ENCODE measurements at places on chromosomes 5 and 9. TPM values are rescaled to one million over a fixed set of nuclear protein-coding genes. Genes with fewer than 3 reads are reported as not detected.

DNA sequence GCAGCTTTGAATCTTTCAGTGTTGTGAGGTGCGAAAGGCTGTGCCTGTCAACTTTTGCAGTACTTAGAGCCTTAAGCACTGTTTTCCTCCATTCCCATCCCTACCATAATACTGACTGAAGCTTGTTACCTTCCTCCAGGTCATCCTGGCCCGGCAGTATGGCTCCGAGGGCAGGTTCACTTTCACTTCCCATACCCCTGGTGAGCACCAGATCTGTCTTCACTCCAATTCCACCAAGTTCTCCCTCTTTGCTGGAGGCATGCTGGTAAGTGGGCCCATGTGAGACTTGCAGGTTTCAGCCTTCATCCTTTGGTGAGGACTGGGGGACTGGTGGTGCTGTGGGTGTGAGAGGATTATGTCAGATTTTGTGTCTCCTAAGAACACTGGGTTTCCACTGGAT, 1.5 kb downstream of the TMED9 start:
- no peak for DNase-seq

- no peak for DNase-seq
Observed at GRCh38 chr9:87083986-87084385, 136.7 kb upstream of the GAS1 start.

GRCh38 chr5:160367885-160368284, 2.5 kb downstream of the C1QTNF2 start:
- no peak for DNase-seq

GRCh38 chr5:177123789-177124485, 9.6 kb upstream of the NSD1 start:
- no peak for DNase-seq

DNA sequence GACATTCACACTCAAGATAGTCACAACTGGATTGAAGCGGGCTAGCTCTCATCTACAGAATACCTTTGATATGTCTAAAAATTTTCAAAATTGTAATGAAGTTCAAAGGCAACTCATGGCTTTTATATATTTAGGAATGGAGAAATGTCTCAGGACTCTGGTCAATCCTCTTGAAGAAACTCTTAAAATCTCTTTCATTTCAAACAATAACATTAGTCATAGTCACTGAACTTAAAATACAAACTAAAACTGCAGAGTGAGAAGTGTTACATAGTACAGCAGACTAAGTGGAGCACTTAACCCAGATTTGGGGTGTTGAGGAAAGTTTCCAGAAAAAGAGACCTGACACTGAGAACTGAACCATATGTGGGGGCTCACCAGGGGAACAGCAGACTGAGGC, 20.7 kb downstream of the FANCC start:
- DNase-seq = no peak

DNA sequence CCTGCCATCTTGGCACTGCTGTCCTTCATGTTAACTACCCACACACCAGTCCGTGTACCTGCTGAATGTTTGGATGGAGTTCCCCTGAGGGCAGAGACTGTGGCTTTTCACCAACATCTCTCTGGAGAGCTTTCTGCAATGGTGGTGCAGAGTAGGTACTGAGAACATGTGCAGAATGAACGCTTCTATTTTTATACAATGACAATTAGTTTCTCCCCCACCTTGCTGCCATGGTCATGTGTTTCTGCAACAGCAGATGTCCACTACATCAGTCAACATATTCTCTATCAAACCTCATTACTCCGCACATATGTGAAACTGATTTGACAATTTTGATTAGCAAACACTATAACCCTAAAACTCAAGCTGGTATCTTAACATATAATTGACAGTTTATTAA, 14.5 kb downstream of the PTCH1 start:
- DNase-seq = no peak

DNA sequence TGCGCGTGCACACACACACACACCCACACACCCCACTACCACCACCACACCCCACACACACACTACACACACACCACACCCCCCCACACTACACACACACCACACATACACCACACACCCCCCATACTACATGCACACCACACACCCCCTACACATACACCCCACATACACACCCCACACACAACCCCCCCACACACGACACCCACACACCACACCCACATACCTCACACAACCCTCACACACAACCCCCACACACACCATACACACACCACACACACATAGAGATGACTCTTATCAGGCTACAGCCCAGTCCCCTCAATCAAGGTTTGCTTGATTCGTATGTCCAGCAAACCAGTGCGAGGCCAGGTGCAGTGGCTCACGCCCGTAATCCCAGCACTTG, 25.7 kb downstream of the SLC46A2 start:
- DNase-seq = no peak

DNA sequence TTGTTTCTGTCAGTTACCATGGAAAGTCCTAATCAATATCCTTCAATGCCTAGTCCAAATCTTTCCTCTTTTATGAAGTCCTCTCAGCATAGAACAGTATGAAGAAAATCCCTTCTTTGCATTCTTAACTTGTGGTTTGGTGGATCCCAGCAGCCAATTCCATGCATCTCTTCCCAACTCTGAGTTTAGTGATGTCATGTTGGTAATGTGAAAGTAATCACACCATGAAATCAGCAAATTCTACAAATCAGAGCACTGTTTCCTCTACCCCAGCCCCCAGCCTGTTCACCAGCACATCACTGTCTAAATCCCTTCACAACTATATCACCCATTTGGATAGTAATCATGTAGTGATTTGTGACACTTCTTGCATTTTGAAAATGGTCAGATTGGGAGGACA, 4.7 kb upstream of the C1QTNF2 start:
- DNase-seq = no peak

- no peak for DNase-seq
Observed at GRCh38 chr9:113231701-113232100, 10.4 kb downstream of the SLC31A1 start.

DNA sequence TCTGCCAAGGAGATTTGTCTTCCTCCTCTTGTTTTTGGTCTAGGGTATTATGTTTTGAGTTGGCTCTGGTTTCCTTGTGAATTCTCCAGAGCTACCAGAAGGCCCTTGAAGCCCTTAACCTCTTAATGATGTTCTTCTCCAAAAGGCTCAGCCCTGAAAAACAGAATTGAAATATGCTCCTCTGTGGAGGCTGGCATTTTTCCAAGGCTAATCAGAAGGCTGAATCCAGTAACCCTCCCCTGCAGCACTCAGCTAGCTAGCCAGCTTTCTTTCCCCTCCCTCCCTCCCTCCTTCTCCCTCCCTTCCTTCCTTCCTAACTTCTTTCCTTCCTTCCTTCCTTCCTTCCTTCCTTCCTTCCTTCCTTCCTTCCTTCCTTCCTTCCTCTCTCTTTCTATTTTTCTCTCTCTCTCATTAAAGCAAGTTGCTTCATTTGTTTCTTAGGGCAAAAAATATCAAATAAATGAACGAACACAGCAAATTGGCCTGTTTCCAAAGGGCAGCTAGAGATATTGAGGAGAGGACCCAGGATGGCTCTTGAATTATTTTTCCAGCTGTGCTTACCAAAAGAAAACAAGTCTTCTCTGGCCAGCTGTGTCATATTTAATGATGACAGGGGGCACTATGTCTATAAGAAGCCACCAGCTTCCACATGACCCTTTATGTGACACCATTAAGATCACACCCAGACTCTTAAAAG, 38.7 kb downstream of the JAKMIP2 start:
- no peak for DNase-seq

GRCh38 chr5:43420241-43420640, 8.1 kb upstream of the CCL28 start:
- DNase-seq = no peak

DNA sequence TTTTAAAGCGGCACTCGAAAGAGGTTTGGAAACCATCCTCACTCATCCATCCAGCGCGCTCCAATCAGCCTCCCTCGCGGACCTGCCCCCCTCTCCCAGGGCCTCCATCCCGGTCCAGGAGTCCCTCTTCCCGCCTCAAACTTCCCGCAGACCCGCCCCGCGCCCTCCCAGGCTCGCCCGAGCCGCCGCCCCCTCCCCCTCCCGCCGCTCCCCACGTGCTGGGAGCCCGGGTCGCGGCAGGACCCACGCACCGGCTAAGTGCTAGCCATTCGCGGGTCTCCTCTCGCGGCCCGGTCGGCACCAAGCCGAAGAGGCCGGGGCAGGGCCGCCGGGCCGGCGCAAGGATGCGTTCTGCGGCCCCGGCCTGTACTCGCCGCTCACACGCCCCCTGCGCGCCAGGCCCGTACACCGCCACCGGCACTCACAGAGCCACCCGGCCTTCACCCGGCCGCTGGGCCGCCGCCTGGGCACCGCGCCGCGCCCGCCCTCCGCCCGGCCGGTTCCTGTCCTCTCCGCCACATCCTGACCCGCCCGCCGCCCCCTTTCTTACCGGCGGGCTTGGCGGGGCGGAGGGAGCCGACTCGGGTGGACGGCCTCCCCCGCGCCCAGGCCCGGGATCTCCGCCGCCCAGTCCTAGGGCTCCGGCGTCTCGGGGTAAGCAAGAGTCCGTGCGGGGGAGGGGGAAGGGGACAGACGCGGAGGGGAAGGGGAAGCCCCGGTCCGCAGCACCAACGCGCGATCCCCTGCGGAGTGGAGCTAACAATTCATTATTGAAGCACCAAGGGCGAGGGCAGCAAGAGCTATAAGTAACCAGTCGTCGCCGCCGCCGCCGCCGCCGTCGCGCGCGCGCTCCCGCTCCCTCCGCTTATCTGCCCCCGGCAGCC, 576 bp downstream of the CHD1 start:
- DNase-seq = peak; percentile 46

DNA sequence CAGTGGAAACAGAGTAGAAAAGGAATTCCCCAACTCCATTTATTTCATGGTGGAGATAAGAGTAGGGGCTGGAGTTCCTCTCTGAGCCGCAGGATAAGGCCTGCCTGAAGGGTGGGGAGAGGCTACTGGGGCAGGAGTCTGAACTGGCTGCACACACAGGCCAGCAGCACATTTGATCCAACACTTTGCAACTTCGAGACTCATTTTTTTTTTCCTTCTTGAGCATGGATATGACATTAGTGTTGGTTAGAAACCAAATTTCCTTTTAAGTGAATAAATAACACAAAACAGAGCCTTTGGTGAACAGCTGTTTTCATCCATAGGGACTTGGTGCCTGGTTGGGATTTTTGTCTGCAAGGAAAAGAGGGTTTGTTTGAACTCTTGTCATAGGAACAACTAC, 76.6 kb downstream of the RALGPS1 start:
- DNase-seq = no peak

DNA sequence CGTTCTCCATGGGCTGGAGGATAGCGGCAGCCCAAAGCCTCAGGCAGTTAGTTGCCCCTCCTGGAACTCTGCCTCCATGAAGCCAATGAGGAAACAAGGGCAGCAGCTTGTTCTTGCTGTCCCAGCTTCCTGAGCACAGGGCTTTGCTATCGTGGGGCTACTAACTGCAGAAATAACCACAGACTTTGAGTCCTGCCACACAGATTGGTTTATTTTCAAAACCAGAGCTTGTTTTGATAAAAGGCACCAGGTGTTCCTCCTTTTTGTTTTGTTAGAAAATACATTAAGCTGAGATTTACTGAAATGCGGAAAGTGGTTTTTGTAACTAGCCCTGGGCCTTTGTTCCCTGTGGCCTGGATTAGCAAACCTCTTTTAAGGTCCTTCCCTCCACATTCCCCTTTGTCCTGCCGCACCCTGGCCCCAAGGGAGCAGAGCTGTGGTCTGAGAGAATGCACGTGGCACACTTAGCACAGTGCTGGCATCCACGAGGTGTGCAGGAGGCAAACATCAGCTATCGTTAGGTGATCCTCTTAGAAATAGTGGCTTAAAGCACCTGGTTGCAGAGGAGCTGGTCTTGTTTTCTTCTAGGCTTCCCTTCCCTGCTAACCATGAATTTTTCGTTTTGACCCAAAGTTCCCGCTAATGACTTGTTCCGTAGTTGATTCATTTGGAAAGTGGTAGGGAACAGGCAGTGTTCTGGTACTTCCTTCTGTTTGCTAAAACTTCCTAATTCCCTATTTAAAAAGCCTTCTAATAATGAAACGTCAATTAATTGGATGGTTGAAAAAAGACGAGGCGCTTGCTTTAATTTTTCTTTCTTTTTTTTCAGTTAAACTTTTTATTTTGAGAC, 21.5 kb downstream of the MVB12B start:
- peak; percentile 17 for DNase-seq

DNA sequence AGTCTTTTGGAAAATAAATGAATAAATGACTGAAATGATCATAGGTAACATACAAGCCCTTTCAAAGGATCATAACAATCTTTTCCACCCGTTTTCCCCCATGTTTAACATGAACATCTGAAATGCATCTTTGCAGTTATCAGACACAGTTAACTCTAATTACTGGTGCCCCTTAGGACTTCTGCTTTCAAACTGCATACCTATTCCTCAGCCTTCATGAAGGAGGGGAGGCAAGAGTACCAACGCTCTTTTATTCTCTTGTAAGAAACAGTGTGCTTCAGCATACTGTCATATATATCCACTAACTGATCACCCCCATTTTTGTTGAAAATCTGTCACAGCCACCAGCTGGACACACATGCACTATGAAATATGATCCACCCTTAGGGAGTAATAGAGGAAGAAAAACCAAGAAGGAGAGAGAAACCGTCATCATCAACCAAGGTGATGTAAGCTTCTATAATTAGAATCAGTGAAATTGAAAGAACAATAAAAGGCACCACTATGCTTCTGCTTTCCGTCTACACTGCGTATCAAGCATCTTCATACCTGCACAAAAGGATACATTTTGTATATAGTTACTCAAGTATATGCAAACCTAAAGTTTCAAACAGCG, 98.7 kb downstream of the RAPGEF6 start:
- DNase-seq = peak; percentile 25

- no peak for DNase-seq
Observed at GRCh38 chr9:96343515-96344360, 39.8 kb downstream of the SLC35D2 start.

DNA sequence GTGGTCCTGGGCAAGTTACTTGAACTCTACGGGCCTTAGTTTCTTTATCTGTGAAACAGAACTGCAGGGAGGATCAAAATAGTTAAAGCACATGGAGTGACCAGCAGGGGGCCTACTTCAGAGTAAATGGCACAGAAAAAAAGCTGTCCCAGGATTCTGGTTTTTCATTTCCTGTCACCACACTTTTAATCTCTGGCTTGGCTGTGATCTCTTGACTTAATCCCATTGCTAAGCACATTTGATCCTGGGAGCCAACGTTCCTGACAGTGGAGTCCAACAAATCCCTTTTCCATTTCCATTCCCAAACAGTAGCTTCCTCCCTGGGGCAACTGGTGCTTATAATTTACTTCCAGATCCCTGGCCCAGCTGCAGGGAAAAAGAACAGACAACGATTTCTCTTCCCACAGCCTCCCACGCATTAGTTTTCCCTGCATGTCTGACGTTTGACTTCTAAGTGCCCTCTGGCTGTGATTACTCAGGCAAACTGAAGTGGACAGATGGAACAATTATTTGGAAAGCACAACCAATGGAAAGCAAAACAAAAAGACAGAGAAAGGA, 136.5 kb upstream of the STK32A start:
- DNase-seq = peak; percentile 68

GRCh38 chr9:129716091-129716490, 36.8 kb downstream of the PTGES start:
- DNase-seq = no peak

GRCh38 chr9:93013856-93014582, 44.5 kb upstream of the SUSD3 start:
- no peak for DNase-seq

Gene ALDH1B1
- total RNA-seq = 26.1 TPM

Gene SLC34A3
- 1.6 TPM for total RNA-seq

Gene MYORG
- 3.5 TPM for total RNA-seq

Gene CDKN2B
- not detected for total RNA-seq

Gene CDX1
- not detected for total RNA-seq

Gene OR13C5
- total RNA-seq = not detected

Gene F2RL2
- total RNA-seq = 0.59 TPM

Gene BHMT
- not detected for total RNA-seq

Gene MYO10
- 9.4 TPM for total RNA-seq

Gene MAST4
- total RNA-seq = 0.40 TPM

Gene FOXD4L6
- not detected for total RNA-seq

Gene ZNF618
- total RNA-seq = 3.4 TPM

Gene BTNL3
- not detected for total RNA-seq

Gene GLRA1
- not detected for total RNA-seq

All from A172 (cell line).